ENCODE measurements at places on chromosomes 2 and 18.

DNA sequence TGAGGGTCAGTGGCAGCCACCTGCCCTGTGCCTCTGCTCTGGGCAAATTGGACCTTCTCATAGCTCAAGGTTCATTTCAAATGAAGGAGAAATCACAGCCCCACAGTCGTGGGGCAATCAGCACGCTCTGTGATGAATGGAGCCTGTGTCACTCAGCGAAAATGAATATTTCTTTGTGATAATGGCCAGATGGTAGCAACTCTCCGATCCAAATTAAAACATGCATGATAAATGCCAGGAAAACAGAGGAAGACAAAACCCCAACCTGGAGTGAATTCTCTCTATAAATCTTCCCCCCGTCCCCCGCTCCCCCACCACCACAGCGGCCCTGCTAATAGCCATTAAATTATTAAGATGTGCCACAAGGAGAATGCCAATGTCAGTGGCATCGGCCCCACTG lies 258.4 kb downstream of the CELF4 start:
- DNase-seq, result no peak

- DNase-seq, result no peak
These were observed 1.2 kb upstream of the CCDC88A start for GRCh38 chr2:55420871-55421270.

DNA sequence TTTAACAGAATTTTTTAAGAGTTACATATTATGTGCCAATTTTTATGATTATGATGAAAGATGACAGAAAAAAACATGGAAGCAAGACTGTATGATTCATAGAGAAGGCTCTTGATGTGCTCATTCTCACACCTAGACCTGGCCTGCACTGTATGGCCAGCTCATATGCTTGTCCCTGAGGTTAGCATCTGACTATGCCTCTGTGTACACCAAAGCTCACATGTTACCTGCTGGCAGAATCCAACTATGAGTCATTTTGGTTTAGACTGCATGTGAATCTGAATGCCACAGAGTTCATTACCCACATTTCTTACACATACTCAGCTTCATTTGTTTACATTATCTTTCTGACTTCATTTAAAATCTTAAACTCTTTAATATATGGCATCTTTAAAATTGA lies 139.0 kb downstream of the DSC3 start:
- DNase-seq, result no peak

DNA sequence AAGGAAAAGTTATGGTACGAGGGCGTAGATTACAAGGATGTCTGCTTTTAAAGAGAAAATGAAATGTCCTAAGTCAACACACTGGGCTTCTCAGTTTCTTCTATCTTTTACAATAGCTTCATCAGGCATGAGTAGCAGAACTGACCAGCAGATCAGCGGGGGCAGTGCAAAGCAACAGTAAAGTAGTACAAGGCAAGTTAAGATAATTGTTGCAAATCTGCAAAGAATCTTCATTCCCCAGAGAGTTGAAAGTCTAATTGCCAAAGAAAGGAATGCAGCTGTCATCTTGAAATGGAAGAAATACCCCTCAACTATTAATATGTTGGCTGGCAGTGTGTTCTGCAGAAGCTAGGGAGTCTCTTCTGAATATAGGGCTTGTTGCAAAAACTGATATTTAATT lies 60.2 kb upstream of the SLC39A10 start:
- DNase-seq, result no peak

All from GM12891 (cell line).